CD4-positive, alpha-beta T cell (primary cell): ENCODE measurements at places on chromosomes 11 and 22. TPM values are rescaled to one million over a fixed set of nuclear protein-coding genes. Genes with fewer than 3 reads are reported as not detected.

CRYBB2 gene
- not detected for total RNA-seq

MOGAT2 gene
- total RNA-seq = not detected

GRCh38 chr11:113168354-113169342, 145.7 kb upstream of the TTC12 start:
- no peaks in the 10 kb centered on the region for H3K36me3 ChIP-seq
- no peak for DNase-seq
- H3K4me1 ChIP-seq = no peaks in the 10 kb centered on the region
- no peak overlapping the region for H3K4me3 ChIP-seq

DNA sequence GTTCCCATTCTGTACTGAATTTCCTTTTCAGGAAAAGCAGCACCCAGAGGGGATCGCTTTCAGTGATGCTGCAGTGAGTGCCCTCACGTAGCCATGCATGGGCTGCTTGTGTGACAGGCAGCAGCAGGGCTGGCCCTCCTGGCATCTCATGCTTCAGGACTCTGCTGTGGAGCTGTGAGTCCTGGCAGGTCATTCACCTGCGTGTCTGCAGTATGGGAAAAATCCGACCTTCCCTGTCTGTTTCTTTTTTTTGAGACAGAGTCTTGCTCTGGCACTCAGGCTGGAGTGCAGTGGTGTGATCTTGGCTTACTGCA, 13.4 kb downstream of the GLB1L2 start:
- no peak overlapping the region for H3K27ac ChIP-seq
- peaks cover 11% of the 10 kb centered on the region for H3K4me1 ChIP-seq
- H3K36me3 ChIP-seq = no peaks in the 10 kb centered on the region
- H3K27me3 ChIP-seq = no peaks in the 10 kb centered on the region

- H3K36me3 ChIP-seq = no peaks in the 10 kb centered on the region
- peaks cover 30% of the 10 kb centered on the region for H3K4me1 ChIP-seq
- peak overlapping the region; percentile 45 for H3K4me3 ChIP-seq
- DNase-seq = no peak
Measured at GRCh38 chr11:104704888-104705287, 193.4 kb downstream of the CASP12 start.

DNA sequence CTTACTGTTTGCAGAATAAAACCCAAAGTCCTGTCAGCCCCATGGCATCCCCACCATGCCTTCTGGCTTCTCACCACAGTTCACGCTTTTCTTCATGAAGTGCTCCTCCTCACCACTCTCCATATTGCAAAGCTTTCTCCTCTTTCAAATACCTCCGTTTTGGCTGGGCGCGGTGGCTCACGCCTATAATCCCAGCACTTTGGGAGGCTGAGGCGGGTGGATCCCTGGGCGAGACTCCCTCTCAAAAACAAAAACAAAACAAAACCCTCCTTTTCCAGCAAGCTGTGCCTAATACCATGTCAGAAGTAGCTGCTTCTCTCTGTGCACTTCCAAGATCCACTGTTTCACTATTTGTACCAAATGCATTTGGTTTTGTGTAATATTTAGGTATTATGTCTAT, 6.7 kb downstream of the BACE1 start:
- DNase-seq = no peak

GRCh38 chr22:50548921-50549790, 3.5 kb downstream of the KLHDC7B start:
- DNase-seq = no peak
- H3K27ac ChIP-seq = peak overlapping the region; percentile 67

DNA sequence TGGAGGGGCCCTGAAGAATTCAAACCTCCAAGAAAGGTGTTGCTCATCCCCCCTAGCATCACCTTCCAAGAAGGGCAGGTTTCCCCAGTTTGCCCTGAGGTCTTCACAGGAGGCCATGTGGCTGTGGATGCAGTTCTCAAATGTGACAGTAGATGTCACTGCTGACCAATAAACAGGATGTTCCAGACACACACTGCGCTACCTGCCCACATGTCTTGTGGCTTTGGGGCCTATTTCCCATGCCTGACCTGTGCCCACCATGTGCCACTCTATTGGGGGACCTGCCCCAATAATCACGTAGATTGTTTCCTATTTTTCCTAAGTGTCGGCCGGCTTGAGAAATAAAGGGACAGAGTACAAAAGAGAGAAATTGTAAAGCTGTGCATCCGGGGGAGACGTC, 4.5 kb downstream of the GSTT2 start:
- H3K36me3 ChIP-seq = no peaks in the 10 kb centered on the region
- no peaks in the 10 kb centered on the region for H3K27me3 ChIP-seq
- H3K4me3 ChIP-seq = no peak overlapping the region
- DNase-seq = peak; percentile 69
- H3K27ac ChIP-seq = no peak overlapping the region

DNA sequence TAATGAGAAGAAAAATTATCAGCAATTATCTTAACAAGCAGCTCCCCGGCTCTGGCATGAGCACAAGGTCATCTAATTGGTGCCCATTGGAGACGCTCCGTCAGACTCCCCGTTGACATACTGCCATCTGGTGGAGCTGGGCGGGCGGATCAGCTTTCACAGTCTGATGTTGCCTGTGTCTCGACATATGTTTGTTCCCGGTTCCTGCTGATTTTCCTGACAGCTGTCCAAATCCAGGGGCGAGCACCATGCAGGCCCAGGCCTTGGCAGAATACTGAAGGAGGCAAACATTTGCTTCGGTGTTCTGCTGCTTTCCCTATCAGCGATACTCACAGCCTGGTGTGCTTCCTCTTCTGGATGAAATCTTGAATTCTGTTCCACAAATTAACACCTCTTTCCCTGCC, 43.8 kb upstream of the BARX2 start:
- H3K4me3 ChIP-seq = no peak overlapping the region
- no peaks in the 10 kb centered on the region for H3K27me3 ChIP-seq
- peak; percentile 50 for DNase-seq
- H3K4me1 ChIP-seq = no peaks in the 10 kb centered on the region
- no peaks in the 10 kb centered on the region for H3K36me3 ChIP-seq
- no peak overlapping the region for H3K27ac ChIP-seq
